Activated CD8-positive, alpha-beta memory T cell treated with anti-CD3 and anti-CD28 coated beads for 4 hours (primary cell): ENCODE measurements at places on chromosomes 7 and 10.

DNA sequence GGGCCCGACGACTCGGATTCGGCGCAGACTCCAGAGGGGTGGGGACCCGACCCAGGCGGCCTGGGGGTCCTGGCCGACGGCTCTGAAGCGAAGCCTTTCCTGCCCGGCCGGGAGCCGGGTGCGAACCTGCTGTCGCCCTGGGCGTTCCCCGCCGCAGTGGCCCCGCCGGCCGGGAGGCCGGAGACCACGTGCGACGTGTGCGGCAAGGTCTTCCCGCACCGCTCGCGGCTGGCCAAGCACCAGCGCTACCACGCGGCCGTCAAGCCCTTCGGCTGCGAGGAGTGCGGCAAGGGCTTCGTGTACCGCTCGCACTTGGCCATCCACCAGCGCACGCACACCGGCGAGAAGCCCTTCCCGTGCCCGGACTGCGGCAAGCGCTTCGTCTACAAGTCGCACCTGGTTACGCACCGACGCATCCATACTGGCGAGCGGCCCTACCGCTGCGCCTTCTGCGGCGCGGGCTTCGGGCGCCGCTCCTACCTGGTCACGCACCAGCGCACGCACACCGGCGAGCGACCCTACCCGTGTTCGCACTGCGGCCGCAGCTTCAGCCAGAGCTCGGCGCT, 15.4 kb downstream of the ZNF316 start:
- no peak for DNase-seq

GRCh38 chr7:151789380-151789947, 87.5 kb downstream of the PRKAG2 start:
- DNase-seq = no peak

- DNase-seq = no peak
Observed at GRCh38 chr7:42315103-42315502, 78.1 kb upstream of the GLI3 start.

- no peak for DNase-seq
Observed at GRCh38 chr10:5434017-5434753, 21.8 kb downstream of the NET1 start.

DNA sequence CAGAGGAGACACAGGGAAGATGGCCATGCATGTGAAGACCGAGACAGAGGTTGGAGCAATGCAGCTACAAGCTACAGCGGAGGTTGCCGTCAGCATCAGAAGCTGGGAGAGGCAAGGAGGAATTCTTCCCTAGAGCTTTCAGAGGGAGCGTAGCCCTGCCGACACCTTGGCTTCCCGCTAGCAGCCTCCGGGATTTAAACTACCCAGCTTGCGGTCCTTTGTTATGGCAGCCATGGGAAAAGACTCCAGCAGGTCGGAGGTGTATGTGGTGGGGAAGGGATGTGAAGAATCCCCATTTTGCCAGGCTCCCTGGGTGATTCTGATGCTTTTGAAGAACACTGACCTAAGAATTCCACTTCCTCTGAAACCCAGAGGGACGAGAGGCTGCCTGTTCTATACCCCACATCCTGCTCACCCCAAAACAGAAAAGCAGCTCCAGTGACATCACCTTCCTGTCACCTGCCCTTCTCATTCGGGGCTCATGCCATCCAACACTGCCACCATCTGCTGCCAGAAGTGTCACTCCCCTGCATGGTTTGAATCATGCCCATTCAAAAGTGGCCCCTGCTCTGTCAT, 3.3 kb upstream of the SEPHS1 start:
- DNase-seq = no peak

DNA sequence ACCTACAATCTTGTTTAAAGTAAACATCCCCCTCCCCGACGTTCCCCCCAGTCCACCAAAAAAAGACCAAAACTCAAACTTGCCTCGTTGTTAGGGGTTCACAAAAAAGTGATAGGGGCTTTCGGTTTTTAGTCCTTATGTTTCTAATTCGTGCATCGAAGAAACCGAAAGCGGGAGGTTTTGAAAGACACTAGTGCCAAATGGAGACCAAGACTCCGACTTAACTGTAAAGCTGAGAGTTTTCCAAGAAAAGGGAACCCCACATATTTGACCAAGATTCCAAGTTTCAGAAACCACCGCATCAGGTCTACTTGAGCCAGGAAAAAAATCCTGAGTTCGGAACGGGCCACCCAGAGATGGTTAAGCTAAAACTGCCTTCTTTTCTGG, 534 bp downstream of the PSMA2 start:
- DNase-seq = no peak

DNA sequence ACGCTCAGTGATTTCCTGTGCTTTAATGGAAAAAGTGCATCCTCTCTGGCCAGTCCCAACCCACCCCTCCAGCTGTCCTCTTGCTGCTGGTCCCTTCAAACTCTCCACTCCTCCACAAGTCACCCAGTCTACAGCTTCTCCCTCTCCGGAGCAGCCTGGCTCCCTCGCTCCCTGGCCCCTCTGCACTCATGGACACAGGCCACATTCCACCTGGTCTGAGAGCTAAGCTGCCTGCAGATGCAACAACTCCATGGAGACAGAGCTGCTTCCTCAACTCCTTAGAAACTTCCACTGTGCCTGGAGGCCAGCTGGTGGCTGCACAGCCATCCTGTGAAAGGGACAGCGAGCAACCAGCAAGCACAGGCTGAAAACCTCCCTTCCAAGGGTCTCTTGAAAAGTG, 88.0 kb downstream of the GPR26 start:
- DNase-seq = no peak

GRCh38 chr10:48707472-48707871, 22.8 kb downstream of the WDFY4 start:
- DNase-seq = no peak

GRCh38 chr10:35420827-35421552, 84.7 kb downstream of the CCNY start:
- DNase-seq = no peak

DNA sequence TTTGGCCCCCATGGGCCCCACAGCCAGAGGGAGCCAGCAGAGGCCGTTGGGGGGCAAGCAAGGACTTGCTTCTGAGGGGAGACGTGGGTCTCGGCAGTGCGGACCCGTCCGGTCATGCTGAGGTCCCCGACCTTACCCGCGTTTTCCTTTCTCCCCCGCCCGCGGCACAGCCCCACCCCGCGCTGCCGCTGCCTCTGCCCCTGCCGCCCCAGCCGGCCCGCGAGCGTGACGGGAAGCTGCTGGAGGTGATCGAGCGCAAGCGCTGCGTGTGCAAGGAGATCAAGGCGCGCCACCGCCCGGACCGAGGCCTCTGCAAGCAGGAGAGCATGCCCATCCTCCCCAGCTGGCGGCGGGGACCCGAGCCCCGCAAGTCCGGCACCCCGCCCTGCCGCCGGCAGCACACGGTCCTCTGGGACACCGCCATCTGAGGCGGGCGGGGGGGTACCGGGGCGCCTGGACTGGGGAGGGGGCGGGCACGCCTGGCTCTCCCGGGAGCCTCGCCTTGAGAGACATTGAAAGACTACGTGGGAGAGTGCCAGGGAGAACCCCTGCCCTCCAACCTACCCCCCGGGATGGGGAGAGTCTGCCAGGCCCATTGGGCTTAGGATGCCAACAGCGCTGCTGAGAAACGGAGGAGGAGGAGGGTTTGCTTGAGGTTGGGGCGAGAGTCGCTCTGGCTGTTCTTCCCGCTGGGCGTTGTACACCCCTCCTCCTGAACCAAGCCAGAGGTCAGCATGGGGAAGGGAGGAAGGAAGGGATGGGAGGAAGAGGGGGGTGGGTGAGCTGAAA, 9.9 kb downstream of the NYAP1 start:
- no peak for DNase-seq

GRCh38 chr7:100881136-100881535, 6.2 kb downstream of the SRRT start:
- DNase-seq = no peak

GRCh38 chr7:142372727-142373126, 114.9 kb upstream of the PRSS58 start:
- no peak for DNase-seq

GRCh38 chr7:94417306-94417705, 22.6 kb downstream of the COL1A2 start:
- DNase-seq = no peak

GRCh38 chr10:89138755-89139490, 68.2 kb downstream of the CH25H start:
- DNase-seq = no peak

DNA sequence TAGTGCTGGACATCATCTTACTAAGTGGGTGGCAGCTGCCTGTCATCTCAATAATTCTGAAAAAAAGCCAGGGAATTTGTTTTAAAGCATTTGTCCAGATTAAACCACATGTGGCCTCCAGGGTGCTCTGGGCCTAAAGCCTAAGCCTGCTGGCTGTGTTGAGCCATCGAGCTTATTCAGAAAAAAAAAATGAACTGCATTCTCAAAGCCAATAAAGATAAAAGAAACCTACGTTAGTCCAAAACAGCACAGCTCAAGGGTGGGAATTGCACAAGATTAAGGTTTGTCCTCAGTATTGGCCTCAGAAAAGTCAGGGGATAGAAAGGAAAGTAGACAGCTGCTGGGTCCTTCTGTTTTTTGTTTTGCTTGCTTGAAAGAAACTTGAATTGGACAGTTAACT, 22.6 kb upstream of the PRTFDC1 start:
- no peak for DNase-seq

DNA sequence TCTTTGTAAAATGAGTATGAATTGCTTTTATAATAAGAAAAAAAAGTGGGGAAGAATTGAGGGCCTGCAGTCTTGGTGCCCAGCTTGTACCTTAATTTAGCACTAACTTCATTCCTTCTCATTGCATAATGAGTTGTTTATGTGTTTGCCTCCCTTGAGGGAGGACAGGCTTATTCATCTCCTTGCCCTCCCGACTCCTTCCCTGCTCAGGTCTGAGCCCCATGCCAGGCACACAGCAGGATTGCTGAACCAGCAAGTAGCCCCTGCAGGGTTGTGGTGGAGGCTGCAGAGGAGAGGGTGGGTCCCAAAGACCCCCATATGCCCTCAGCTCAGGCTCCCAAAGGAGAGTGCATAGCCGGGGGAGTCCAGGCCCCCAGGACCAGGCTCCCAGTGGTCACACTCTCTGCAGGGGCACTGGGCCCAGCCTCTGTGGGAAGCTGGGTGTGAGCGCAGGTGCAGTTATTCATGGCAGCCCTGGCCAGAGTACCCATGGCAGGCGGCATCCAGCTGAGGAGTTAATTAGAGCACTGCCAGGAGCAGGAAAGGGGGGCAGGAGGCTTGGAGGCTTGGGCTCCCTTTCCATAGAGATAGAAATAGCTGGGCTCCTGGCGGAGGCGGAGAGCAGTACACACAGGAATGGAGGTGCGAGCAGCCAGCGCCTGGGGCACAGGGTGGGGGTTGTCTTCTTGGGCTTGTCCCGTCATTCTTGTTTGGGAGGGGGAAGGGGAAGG, 28.2 kb upstream of the GOLGA7B start:
- no peak for DNase-seq

DNA sequence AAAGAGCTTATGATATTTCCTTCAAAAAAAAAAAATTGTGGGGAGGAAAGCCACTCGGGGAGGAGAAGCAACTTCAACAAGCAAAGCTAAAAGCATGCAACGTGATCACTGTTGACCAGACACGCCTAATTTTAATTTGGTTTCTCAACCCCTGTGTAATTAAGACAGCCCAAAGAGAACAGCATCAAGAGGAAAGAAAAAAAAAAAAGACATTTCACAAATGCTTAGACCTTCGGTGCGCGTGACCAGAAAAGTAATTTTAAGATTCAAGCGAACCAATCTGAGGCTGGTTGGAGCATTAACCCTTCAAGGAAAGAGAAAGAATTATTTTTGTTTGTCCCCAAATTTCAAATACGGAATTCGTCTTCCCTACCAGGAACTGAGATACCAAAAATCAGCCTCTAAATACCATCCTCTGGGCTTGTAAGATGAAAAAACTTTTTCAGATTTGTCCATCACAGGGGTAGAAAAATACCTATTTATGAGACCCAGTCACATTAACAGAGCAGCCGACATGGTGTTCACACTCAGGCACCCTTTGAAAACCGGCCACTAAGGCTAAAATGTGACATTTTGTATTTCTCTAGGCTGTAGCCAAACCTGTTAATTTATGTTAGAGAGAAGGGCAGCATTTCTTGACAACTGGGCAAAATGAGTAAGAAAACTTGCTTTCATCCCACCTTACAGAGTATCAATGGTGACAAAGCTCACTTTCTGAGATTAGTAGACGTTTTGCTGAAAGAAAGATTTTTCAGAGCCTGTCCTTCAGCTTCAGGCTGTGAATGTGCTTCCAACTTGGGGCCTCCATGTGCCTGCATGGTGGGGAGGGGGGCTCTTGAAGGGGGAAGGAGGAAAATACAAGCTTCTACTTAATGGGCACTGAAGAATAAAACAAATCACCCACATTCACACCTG, 179.9 kb upstream of the KLF14 start:
- no peak for DNase-seq

DNA sequence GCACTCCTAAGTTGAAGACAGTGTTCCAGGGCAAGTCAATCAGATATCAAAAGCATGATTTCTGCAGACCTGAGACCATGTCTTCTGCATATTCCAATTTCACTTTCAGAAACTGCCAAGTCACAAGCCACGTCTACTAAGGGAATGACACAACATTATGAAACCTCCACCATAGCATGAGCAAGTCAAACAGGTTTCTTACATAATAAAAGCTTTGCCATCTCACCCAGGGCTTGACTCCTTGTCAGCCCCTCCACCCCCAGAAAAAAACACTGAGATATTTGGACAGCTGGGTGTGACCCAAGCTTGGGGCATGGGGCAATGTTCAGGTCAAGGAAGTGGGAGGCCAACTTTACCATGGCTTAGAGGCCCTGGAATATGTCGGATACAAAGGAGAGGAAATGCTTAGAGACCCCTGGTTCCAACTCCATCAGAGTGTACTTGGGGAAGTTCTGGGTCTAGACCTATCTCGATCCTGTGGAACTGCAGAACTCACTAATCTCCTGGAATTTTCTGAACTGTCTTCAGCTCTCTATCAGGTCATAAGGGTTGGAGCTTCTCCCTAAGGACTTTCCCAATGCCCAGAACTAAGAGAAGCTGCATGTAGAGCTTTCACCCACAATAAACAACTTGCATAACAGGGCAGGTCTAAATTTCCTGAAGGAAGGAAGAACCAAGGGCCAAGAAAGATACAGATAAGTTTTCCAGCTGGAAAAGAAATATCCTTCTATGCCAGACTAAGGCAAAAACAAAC, 80.6 kb upstream of the NAMPT start:
- no peak for DNase-seq

DNA sequence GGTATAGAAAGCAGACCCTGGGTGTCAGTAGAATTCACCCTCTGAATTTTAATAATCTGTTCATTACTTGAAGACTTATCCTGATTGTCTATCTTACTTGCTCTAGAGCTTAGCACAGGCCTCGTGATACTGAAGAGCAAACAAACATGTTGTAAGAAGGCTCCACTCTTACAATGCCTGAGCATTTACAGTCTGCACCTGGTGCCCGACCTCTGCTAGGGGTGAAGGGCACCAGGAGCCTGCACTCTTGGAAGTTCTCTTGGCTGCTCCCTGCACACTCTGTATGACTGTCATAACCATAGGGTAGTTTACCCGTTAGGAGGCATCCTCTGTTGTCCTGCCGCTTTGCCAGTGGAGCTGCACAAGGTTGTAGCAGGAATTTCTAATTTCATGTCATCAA, 91.3 kb upstream of the NPY start:
- DNase-seq = no peak

GRCh38 chr7:122118757-122119156, 25.3 kb downstream of the AASS start:
- DNase-seq = no peak
